ENCODE measurements at places on chromosomes 2 and 18. TPM values are rescaled to one million over a fixed set of nuclear protein-coding genes. Genes with fewer than 3 reads are reported as not detected.

DNA sequence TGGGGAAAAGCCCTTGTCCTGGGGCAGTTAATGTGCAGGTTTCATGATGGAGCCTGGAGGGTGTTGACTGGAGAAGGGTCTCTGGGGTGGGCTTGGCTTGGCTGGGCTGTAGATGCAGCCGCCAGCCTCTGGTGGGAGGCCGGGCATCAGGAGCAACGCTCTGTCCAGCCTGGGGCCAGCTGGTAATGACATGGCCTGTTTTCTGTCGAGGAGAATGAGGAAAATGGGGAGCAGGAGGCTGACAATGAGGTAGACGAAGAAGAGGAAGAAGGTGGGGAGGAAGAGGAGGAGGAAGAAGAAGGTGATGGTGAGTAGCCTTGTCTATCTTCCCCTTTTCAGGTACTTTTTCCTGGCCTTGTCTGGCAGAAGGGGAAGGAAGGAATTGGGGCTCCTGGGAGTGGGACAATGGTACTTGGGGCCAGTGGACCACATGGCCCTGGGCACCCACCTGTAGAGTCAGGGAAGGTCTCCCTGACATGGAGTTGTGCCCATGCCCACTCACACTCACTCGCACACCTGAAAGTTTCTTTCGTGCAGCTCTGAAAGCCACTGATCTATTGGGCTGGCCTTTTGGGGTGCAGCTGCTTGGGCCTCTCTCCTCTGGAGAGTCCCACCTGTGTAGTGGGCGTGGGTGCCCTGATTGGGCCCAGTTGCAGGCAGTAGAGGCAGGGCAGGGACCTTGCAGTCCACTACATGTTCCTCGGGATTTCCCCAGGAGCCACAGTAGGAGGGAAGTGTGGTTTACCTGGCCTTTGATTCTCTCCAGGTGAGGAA, 3.5 kb downstream of the PTMA start:
- peak overlapping the region; percentile 100 for H3K27ac ChIP-seq
- no peaks in the 10 kb centered on the region for H3K36me3 ChIP-seq
- peaks cover 13% of the 10 kb centered on the region for H3K4me1 ChIP-seq

- peak overlapping the region; percentile 61 for H3K27ac ChIP-seq
- peak overlapping the region; percentile 29 for H3K4me3 ChIP-seq
- H3K4me1 ChIP-seq: peaks cover 11% of the 10 kb centered on the region
- H3K36me3 ChIP-seq: no peaks in the 10 kb centered on the region
- H3K27me3 ChIP-seq: no peaks in the 10 kb centered on the region
- DNase-seq: peak; percentile 60
These were observed 484 bp downstream of the ABCB6 start for GRCh38 chr2:219218217-219218731.

DNA sequence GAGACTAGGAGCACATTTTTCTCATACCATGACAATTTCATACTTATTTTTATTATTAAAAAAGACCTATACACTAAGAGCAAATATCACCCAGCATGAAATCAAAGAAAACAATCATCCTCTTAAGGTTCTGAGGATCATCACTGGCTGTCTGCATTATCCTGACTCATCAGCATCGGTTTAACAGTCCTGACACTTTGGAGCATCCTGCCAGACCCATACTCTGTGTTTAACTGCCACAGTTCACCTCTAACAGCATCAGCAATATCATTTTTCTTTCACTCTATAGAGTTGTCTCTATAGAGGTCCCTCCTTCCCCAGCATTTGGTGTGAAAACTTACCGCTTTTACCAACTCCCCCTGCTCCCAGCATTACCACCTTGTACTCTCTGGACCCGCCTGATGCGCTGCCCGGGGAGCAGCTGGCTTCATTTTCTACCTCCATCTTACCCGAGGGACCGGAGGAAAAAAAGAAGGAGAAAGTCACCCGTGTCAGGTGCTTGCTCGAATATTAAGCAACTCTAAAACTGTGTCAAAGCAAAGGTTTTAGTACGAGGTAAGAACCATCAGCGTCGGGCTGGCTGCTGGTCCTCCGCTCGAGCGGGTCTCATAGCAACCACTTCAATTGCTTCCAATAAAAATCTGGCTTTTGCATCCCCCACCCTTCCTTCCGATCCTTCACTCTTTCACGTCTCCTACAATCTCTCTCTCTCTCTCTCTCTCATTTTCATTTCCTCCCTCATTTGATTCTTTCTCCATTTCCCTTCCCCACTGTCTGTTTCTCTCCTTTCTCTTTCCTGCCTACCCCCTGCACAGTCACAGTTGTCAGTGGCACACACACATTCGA, at the start of gene RIT2:
RIT2 (minus strand) TSS at position 610 of the 846 bp plus-strand sequence.
- no peaks in the 10 kb centered on the region for H3K4me1 ChIP-seq
- no peak within 1 kb of the TSS for H3K4me3 ChIP-seq
- no peaks in the 10 kb centered on the region for H3K36me3 ChIP-seq
- DNase-seq: no peak
- no peaks in the 10 kb centered on the region for H3K27me3 ChIP-seq

GRCh38 chr2:217904614-217904965, 98.2 kb downstream of the TNS1 start:
- H3K27me3 ChIP-seq: no peaks in the 10 kb centered on the region
- H3K4me1 ChIP-seq: peaks cover 67% of the 10 kb centered on the region
- no peaks in the 10 kb centered on the region for H3K36me3 ChIP-seq

DNA sequence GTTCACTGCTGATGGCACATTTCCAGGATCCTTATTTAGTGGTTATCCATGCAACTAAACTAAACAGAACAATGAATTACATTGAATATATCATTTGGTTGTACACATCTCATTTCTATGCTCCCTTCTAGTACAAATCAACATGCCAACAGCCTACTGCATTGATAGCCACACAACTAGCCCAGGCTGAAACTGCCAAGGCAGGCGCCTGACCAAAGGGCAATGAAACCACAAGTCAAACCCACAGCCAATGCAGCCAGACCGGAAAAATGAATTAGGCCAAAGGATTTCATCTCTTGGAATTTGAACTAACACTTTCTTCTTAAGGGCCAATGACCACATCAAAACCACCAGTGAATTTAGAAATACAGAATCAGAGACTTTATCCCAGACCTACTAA, 196.4 kb downstream of the NOL4 start:
- no peaks in the 10 kb centered on the region for H3K4me1 ChIP-seq
- H3K27ac ChIP-seq: no peak overlapping the region
- no peak for DNase-seq
- H3K4me3 ChIP-seq: no peak overlapping the region
- H3K36me3 ChIP-seq: no peaks in the 10 kb centered on the region

- no peaks in the 10 kb centered on the region for H3K27me3 ChIP-seq
- no peaks in the 10 kb centered on the region for H3K4me1 ChIP-seq
- no peak for DNase-seq
- H3K4me3 ChIP-seq: no peak overlapping the region
These were observed 122.2 kb downstream of the ACKR3 start for GRCh38 chr2:236691799-236692167.

- H3K4me3 ChIP-seq: no peak overlapping the region
- DNase-seq: no peak
- no peaks in the 10 kb centered on the region for H3K27me3 ChIP-seq
- H3K27ac ChIP-seq: no peak overlapping the region
These were observed 235.6 kb downstream of the BCL11A start for GRCh38 chr2:60317844-60318243.

DNA sequence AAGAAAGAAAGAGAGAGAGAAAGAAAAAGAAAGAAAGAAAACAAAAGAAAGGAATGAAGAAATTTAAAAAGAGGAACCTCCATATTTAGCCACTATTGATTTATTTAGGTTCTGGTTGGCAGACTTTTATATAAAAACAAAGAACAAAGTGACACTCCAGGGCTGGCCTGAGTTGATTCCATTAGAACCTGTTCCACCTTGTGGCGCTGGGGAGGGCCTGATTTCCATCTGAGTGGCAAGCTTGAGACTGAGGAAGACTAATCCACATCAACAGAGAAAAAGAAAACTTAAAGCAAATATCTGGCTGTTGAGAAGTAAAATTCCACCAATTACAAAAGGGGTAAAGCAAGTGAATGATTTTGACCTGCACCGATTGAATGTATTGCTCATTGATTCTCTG, 345.3 kb downstream of the EN1 start:
- no peaks in the 10 kb centered on the region for H3K27me3 ChIP-seq
- no peak overlapping the region for H3K27ac ChIP-seq
- H3K4me1 ChIP-seq: no peaks in the 10 kb centered on the region

- no peaks in the 10 kb centered on the region for H3K36me3 ChIP-seq
- DNase-seq: no peak
- no peak overlapping the region for H3K27ac ChIP-seq
- H3K4me1 ChIP-seq: no peaks in the 10 kb centered on the region
- H3K27me3 ChIP-seq: no peaks in the 10 kb centered on the region
These were observed 95.1 kb downstream of the EHBP1 start for GRCh38 chr2:62800618-62801017.

- H3K4me3 ChIP-seq: no peak overlapping the region
- no peaks in the 10 kb centered on the region for H3K27me3 ChIP-seq
- no peaks in the 10 kb centered on the region for H3K36me3 ChIP-seq
- DNase-seq: no peak
These were observed 74.3 kb upstream of the ALPP start for GRCh38 chr2:232304236-232304635.

GRCh38 chr18:49863769-49864621, 50.7 kb upstream of the ACAA2 start:
- H3K4me1 ChIP-seq: no peaks in the 10 kb centered on the region
- H3K36me3 ChIP-seq: no peaks in the 10 kb centered on the region
- H3K27ac ChIP-seq: no peak overlapping the region

- peaks cover 14% of the 10 kb centered on the region for H3K4me1 ChIP-seq
- peak overlapping the region; percentile 66 for H3K27ac ChIP-seq
- H3K36me3 ChIP-seq: no peaks in the 10 kb centered on the region
- no peaks in the 10 kb centered on the region for H3K27me3 ChIP-seq
- no peak overlapping the region for H3K4me3 ChIP-seq
- DNase-seq: no peak
These were observed 150.1 kb downstream of the TNS1 start for GRCh38 chr2:217852555-217853211.

- H3K27me3 ChIP-seq: no peaks in the 10 kb centered on the region
- H3K27ac ChIP-seq: no peak overlapping the region
- H3K36me3 ChIP-seq: no peaks in the 10 kb centered on the region
- H3K4me3 ChIP-seq: no peak overlapping the region
These were observed 69.8 kb upstream of the TANK start for GRCh38 chr2:161090411-161090810.

- no peaks in the 10 kb centered on the region for H3K36me3 ChIP-seq
- H3K4me3 ChIP-seq: no peak overlapping the region
- no peaks in the 10 kb centered on the region for H3K27me3 ChIP-seq
- H3K4me1 ChIP-seq: no peaks in the 10 kb centered on the region
- no peak for DNase-seq
- no peak overlapping the region for H3K27ac ChIP-seq
These were observed 8.1 kb downstream of the MARS2 start for GRCh38 chr2:197713271-197713670.

GRCh38 chr2:216055680-216056079, 25.9 kb downstream of the PECR start:
- no peaks in the 10 kb centered on the region for H3K36me3 ChIP-seq
- no peaks in the 10 kb centered on the region for H3K4me1 ChIP-seq
- H3K27me3 ChIP-seq: no peaks in the 10 kb centered on the region
- DNase-seq: no peak

GRCh38 chr2:45006041-45006941, 3.0 kb downstream of the SIX2 start:
- H3K36me3 ChIP-seq: no peaks in the 10 kb centered on the region
- H3K4me3 ChIP-seq: no peak overlapping the region

GRCh38 chr2:237459741-237460174, 27.3 kb upstream of the MLPH start:
- no peak overlapping the region for H3K27ac ChIP-seq
- no peaks in the 10 kb centered on the region for H3K27me3 ChIP-seq
- H3K36me3 ChIP-seq: no peaks in the 10 kb centered on the region
- no peak for DNase-seq
- H3K4me1 ChIP-seq: peaks cover 4% of the 10 kb centered on the region

- no peak for DNase-seq
- no peaks in the 10 kb centered on the region for H3K36me3 ChIP-seq
- no peak within 1 kb of the TSS for H3K4me3 ChIP-seq
- no peaks in the 10 kb centered on the region for H3K27me3 ChIP-seq
- H3K27ac ChIP-seq: no peak within 1 kb of the TSS
These were observed at the start of gene SERPINB2 for GRCh38 chr18:63887424-63887823. SERPINB2 (plus strand) TSS chr18:63887705; CDS start chr18:63891445, 3,740 bp downstream.

GRCh38 chr2:119769645-119770044, 9.9 kb downstream of the PTPN4 start:
- no peak overlapping the region for H3K27ac ChIP-seq
- H3K4me1 ChIP-seq: no peaks in the 10 kb centered on the region
- no peak for DNase-seq

- no peak overlapping the region for H3K4me3 ChIP-seq
- H3K4me1 ChIP-seq: no peaks in the 10 kb centered on the region
- H3K36me3 ChIP-seq: no peaks in the 10 kb centered on the region
- no peak overlapping the region for H3K27ac ChIP-seq
These were observed 1.1 kb upstream of the DARS1 start for GRCh38 chr2:135986507-135986906.

GRCh38 chr2:64839844-64840243, 149.4 kb upstream of the SLC1A4 start:
- no peak overlapping the region for H3K4me3 ChIP-seq
- no peaks in the 10 kb centered on the region for H3K27me3 ChIP-seq
- H3K4me1 ChIP-seq: no peaks in the 10 kb centered on the region
- H3K36me3 ChIP-seq: no peaks in the 10 kb centered on the region

Gene CGREF1
- 2.3 TPM for total RNA-seq

Gene GPR35
- total RNA-seq: 1.7 TPM

Gene ITPRIPL1
- total RNA-seq: 7.3 TPM

Gene REEP1
- 24.5 TPM for total RNA-seq

Gene CRACDL
- total RNA-seq: 1.5 TPM

Gene HOXD4
- 6.8 TPM for total RNA-seq

Gene TUBA4B
- not detected for total RNA-seq

Gene MERTK
- 10.6 TPM for total RNA-seq

Gene MROH2A
- not detected for total RNA-seq

Gene HNRNPA3
- total RNA-seq: 56.4 TPM

Gene NCKAP5
- total RNA-seq: not detected

Gene CCDC74B
- total RNA-seq: 4.6 TPM

Gene ERMN
- total RNA-seq: not detected

Data from uterus (tissue), 4 donors.